GM13977 (cell line): ENCODE measurements at places on chromosomes 2 and 18.

DNA sequence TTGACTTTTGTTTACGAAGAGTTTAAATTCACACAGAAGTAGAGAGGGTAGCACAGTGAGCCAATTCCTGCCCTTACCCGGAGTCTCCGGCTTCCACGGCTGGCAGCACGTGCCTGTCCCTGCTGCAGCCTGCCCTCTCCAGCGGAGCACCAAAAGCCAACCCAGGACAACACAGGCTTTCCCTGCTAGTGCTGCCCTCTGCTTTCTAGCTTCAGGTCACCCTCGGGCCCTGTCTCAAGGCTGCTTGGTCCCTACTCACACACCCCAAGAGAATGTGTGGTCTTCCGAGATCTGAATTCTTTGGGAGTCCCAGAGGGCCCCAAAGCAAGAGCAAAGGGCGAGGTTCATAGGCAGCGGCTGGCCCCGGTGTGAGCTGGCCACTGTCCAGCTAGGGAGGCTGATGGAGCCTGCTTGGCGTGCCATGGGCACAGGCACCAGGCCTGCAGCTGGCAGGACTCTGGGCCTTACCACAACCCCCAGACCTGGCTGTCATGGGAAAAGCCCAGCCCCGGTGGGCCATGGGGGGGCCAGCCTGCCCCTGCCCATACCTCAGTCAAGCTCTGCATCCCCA, 7.0 kb upstream of the HS6ST1 start:
- DNase-seq = no peak

DNA sequence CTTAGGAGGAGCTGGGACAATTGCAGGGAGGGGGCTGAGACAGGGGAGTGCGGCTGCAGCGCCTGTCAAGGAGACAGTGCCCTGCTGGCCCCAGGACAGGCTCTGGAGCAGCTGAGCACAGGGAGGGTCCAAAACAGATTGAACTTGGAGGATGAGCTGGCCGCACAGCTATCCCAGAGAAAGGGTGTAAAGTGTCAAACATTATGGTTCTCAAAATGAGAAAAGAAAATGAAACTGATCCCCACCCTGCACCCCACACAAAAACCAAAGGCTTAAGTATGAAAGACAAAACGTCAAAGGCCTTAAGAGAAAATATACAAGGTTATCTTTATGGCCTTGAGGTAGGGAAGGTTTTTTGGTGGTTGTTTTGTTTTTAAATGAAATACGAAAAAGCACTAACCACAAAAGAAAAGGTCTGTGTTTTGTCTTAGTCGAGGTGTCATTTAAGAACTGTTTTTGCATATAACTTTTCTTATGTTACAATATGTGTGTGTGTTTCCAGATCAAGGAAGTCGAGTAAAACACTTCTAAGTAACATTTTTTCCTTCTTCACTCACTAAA, 111.8 kb downstream of the HDAC4 start:
- DNase-seq = peak; percentile 82

DNA sequence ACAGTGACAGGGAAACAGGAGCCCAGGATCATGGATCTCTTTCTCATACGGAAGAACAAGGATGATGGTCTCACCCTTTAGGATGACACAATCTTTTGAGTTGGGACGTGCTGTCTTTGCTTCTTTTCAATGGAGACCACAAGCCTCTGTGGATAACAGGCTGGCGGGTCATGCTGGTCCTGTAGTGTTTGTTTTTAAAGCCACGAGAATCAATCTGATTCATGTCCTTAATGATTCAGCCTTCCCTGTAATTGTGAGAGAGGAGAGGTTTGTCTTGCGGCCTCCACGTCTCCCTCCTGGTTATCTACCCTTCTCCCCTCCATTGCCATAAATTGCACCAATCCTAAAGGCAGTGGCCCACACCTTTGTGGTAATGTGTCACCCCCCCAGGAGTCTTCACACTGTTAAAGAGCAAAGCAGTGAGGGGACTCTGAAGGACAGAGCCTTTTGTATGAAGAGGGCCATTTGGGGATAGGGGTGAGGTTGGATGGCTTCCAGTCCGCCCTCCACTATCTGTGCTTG, 87.7 kb upstream of the TGFA start:
- no peak for DNase-seq

DNA sequence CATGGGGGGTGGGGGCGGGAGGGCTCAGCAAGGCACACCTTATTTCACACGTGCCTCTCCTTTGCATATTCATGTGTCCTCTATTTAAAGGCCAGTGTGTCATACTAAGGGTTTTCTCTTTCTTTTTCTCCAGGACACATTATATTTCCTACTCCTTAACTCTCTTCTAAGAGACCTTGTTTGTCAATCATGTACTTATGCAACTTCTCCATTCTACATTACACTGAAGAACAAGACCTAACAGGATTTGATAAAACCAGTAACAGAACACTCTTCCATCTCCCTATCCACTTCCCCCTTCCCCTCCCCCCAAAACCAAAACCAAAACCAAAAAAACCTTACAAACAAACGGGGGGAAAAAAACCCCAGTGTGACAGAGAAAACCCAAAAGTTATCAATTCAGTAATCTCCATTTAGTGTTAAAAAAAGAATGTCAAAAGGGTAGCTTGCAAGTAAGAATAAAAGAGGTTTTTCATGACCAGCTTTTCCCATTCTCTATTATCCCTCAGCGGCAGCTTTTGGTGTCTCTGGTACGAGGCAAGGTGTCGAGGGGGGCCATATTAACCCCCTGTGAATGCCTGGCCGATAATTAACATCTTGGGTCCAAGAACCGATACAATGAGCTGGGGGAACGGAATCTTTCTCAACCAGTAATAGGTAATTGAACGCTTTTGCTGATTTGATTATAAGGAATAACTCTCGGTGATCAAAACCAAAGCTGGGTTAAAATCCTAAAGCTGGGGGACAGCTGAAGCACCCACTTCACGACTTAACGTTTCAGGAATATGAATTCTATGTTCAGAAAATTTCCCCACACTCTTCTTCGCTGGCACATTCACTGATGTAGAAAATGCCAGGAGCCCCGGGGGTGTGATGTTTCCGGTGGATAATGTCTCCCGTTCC, 191.0 kb upstream of the TCF4 start:
- peak; percentile 22 for DNase-seq

- DNase-seq = no peak
Observed at GRCh38 chr2:180146541-180146940, 139.4 kb upstream of the CWC22 start.

- no peak for DNase-seq
Observed at GRCh38 chr2:37630301-37630700, 41.1 kb downstream of the CDC42EP3 start.

DNA sequence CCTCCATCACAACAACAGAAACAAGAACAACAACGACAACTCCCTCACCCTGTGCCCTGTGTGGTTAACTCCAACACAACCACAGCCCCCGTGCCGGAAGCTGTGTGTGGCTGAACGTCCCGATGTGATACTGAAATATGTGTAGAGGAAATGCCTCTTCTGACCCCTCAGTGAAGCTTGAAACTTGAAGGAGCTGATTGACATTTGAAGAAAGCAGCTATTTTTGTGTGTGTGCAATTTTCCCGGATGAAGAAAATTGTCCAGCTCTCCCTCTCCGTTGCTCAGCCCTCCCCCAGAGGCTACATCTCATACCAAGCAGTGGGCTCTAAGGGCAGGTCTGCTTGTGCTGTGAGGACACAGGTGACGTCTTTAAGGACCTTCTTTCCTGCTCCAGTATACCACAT, 173.8 kb downstream of the ICOS start:
- no peak for DNase-seq

DNA sequence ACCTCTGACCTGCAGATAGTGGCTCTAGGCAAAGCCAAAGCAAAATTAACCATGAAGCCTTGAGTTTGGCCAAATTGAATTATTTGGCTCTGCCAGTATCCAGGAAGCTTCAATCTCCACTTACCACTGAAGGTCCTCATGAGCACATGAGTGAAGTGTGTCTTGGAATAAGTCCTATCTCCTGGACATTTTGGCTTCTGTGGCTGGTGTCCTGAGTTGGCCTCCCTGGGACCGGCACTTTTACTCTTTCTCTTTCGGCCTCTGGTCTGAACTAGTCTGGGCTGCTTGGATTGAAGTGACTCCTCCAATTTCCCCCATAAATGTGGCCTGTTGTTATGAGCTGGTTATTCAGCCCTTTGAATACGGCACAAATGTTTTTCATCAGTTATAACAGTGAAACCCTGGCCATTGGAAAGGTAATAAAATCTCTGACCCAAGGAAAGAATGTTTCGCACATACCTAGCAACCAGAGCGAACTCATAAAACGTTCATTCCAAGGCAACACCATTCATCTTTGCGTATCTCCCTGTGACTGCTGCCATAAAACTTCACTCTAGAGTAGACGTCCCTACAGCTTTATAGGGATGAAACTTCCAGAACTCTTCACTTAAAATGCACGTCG, 216.4 kb downstream of the LPIN1 start:
- DNase-seq = no peak

- DNase-seq = no peak
Observed at GRCh38 chr2:172834881-172835280, 99.2 kb downstream of the RAPGEF4 start.

DNA sequence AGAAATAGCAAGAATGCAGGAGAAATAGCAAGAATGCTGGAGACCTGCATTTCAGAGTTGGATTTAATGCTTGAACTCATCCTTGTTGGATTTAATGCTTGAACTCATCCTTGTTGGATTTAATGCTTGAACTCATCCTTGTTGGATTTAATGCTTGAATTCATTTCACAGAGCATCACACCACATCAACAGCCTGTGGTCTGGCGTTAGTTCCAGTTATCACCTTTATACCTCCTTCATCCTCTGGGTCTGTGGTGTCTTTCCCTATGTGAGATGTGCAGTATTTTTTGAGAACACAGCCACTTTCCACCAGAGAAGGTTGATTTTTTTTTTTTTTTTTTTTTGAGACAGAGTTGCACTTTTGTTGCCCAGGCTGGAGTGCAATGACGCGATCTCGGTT, 546.4 kb upstream of the SOX11 start:
- no peak for DNase-seq

- no peak for DNase-seq
Observed at GRCh38 chr2:122100346-122100745, 344.9 kb downstream of the TSN start.

DNA sequence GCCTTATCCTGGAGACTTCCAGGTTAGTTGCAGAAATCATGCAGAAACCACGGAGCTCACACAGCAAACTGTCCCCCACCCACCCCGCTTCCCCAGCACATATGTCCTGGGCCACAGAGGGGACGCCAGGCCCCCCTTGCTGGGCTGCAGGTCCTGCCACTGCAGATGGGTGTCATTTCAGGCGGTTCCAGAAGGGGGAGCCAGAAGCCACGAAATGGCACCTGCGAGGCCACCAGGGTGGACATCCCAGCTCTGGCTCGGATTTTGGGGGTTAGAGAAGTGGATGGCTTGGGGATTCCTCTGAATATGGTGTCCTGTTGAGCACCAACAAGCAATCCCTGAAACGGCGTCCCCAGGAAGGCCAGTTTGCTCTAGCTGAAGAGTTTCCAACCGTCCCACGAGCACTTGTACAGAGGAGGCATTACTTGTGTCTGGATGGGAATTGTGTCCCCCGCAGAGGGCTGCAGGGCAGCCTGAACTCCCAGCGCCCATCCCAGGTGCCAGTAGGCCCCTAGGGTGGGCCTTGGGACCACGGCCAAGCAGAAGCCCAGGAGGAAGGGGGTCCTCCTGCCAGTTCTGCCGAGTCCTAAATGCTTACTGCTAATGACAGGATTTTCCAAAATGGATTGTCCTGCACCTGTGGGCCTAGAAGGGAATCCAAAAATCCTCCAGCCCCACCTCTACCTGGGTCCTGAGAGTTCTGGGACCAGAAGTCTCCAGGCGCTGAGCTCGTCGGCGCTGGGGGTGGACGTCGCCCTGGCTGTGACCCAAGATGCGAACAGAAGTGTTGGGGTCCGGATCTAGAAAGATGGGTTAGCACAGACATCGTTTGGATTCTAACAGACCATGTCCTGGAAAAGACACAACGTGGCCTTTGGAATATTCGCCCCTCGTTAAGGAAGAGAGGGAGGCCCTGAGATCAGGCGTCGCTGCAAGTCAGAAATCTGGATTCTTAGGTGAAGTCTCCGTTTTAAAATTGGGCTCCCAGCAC, 14.6 kb upstream of the NFATC1 start:
- peak; percentile 87 for DNase-seq

DNA sequence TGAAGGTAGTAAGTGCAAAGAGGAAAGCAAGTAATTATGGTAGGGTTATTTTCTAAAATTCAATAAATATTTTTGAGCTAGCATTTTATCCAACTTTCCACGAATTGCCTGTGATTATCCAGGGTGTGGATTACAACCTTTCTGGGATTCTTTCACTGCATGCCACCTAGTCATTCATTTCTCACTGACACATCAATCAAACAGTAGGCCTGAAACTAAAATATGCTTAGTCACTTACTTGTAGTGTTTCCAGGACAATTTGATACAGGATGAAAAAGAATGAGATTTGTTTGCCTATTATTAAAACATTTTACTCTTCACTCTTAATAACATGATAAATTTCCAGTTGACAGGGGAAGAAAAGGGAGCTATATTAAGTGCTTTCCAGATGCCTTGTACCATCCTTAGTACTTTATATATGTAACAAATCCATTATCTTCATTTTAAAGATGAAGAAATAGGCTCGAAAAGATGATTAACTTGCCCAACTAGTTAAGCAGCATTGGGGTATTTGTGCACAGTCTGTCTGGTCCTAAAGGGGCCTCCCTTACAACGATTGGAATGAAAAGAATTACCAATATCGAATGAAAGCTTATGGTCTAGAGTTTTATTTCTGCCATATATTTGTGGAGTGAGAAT, 70.4 kb downstream of the KCTD1 start:
- no peak for DNase-seq
